ENCODE measurements at places on chromosomes 4 and X.

DNA sequence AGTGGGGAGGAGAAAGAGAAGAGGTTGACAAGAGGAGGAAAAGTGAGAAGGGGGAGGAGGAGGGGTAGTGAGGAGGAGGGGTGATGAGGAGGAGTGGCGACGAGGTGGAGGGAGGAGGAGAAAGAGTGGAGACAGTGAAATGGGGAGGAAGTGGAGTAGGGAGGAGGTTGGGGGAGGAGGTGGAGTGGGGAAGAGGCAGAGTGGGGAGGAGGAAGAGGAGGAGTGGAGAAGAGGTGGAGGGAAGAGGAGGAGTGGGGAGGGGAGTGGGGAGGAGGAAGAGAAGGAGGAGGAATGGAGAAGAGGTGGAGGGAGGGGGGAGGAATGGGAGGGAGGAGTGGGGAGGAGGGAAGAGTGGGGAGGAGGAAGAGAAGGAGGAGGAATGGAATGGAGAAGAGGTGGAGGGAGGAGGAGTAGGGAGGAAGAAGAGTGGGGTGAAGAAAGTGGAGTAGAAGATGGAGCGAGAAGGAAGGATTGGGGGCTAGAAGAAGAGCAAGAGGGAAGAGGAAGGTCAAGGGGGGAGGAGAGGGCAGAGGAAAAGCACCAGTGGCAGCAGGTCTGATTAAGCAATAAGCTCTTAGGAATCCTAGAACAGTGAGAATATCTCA is 50.0 kb upstream of the MTNR1A start:
- no peak for DNase-seq

DNA sequence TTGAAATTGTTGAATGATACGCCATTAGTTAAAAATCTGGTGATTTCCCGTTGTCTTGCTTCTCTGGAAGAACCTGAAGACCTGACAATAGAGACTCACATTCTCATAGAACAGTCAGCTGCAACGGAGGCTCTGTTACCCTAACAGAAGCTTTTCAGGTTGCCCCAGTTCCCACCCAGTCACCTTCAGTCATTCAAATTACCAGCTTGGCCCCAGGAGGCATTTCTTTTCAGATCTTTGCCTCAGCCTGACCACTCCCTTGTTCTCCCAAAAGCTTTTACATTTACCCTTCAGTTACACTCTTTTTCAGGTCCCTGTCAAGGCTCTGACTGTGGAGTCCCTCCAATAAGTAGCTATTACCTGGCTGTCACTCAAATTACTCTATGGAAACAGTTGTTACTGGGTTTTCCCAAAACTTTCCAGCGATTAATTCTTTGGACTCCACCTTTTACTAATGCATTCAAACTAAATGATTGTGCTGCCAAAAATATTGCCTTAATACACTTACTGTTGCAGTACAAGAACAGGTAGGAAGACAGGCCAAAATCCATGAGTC is 162.2 kb upstream of the FTHL17 start:
- no peak for DNase-seq

- DNase-seq, result no peak
Observed at GRCh38 chrX:123590842-123591486, 141.9 kb downstream of the THOC2 start.

DNA sequence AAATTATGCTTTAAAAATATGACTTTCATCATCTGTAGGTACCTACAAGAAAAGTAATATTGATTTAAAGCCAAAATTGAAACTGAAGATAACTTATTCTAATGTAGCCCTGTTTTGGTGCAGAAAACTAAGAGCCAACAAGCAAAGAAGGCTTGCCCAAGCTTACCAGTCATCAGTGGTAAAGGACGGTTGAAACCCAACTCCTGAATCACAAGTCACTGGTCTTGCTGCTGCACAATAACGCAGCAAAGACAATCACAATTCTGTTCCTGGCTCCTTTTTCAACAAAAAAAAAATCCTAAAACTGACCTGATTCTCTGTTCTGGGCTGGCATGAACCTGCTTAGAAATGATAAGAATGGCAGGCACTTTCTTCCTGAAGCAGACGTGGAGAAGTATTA is 34.5 kb downstream of the WDFY3 start:
- DNase-seq, result no peak

DNA sequence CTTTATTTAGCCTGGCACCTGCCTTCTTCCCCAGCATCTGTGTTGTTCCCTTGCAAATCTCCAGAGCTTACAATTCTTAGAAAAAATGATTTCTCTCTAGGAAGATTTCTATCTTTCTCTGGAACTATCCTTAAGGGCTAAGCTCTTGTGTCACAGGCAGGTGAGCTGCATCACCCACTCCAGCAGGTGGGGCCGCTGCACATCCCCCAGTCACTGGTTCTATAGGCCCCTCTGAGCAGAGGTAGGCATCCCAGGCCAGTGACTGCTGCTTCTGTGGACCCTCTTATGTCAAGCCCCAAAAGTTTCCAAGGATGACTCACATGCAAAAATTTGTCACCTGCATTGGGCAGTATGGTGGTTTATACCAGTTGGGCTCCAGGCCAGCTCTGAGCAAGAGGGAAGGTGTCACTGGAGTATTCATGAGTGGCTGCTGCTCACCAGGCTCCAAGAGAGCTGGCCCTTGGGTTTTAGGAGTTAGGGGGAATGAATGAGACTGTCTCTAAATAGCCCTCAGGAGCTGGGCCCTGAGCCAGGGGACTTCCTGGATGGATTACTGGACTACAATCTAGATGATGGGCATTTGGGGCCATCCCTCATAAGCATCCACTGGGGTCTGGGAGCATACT is 208.1 kb upstream of the EOLA2 start:
- DNase-seq, result no peak

GRCh38 chr4:17480955-17481354 is 30.9 kb downstream of the QDPR start:
- DNase-seq, result no peak

DNA sequence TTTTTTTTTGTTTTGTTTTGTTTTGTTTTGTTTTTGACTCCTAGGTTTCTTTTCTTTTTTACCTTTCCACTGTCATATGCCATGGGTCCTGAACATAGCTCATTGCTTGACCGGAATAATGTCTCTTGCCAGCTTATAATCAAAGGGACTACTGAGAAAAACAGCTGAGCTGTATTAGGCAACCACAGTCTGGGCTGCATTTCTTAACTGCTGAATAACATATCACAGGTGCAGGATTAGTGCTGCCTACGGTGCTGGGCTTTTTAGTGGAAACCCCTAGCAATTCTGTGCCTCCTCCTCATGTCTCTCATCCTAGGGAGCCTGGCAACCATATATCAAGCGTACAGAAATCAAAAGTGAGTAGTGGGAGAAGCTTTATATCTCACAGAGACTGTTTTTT is 333.5 kb downstream of the BMPR1B start:
- DNase-seq, result no peak

- no peak for DNase-seq
Observed at GRCh38 chr4:126097155-126097799, 782.5 kb downstream of the FAT4 start.

GRCh38 chrX:132501606-132502005 is 12.8 kb upstream of the MBNL3 start:
- no peak for DNase-seq

- no peak for DNase-seq
Observed at GRCh38 chr4:158801066-158801465, 32.2 kb downstream of the FNIP2 start.

GRCh38 chrX:38891641-38892413 is 90.6 kb downstream of the MID1IP1 start:
- no peak for DNase-seq

DNA sequence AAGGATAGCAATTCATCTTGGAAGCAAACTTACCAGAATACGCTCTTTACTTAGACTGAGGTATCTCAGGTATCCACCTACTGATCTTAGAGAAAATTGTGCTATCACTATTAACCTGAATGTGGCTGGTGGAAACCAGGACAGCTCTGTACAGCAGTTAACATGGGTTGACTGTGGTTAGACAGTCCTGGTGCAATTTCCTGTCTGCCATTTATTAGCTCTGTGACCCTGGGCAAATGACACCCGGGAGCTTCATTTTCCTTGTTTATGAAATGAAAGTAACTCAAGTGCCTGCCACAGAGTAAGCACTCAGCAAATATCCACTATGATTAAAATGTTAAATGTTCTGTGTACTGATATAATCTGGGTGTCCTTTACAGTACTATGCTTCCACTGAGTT is 60.0 kb downstream of the SMC1A start:
- no peak for DNase-seq

- DNase-seq, result no peak
Observed at GRCh38 chrX:150236327-150236726, 126.8 kb upstream of the MAMLD1 start.

DNA sequence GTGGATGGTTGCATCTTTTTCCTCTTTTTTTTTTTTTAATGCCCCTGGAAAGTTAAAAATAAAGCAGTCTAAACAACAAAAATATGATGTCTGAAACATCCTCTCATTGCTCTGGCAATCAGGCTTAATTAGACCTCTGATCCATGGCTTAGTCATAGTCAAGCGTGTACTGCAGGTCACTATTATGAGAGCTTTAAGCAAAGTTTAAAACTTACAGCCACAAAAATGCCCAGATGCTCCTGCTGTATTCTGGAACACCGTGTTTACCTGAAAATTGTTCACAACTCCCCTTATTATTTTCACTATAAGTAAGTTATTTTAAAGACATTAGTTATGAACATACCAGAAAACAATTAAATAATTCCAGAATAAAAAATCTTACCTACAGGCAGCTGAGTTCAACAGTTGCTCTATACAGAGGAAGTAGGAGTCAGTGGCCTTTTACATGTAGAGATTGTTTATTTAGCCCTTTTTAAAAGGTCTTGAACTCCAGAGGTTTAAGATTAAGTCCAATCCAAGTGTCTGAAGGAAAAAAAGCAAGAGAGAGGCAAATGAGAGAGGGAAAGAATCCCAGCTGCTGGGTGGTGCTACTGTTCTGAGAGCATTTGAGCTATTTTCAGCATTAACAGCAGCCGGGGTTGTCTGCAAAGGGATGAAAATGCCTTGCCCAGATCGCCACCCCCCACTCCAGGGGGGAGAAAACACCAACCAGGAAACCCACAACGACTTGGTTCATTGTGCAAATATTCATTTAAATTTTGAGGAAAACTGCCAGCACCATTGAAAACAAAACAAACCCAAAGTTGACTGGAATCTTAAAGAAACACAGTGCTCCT is 36.9 kb downstream of the SORBS2 start:
- no peak for DNase-seq

DNA sequence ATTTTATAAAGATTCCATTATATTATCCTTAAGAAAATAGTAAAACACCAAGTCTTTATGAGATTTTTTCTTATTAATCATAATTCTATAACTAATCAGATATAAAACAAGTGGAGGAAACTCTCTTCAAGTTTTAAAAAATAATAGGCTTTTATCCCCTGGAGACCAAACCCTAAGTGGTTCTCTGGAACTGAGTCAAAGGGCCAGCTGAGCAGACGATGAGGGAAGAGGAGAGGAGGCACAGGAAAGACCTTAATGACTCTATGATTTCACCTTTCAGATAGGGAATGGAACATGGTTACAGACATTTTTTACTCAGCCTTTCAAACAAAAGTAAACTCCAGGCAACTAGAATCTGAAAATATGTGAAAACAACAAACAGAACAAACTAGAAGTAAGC is 201.8 kb downstream of the SLC39A8 start:
- no peak for DNase-seq

- no peak for DNase-seq
Observed at GRCh38 chrX:25674776-25675175, 463.4 kb upstream of the MAGEB18 start.

- no peak for DNase-seq
Observed at GRCh38 chrX:94123062-94123461, 449.1 kb downstream of the FAM133A start.

GRCh38 chrX:45715748-45716147 is 515.1 kb upstream of the DIPK2B start:
- DNase-seq, result no peak

DNA sequence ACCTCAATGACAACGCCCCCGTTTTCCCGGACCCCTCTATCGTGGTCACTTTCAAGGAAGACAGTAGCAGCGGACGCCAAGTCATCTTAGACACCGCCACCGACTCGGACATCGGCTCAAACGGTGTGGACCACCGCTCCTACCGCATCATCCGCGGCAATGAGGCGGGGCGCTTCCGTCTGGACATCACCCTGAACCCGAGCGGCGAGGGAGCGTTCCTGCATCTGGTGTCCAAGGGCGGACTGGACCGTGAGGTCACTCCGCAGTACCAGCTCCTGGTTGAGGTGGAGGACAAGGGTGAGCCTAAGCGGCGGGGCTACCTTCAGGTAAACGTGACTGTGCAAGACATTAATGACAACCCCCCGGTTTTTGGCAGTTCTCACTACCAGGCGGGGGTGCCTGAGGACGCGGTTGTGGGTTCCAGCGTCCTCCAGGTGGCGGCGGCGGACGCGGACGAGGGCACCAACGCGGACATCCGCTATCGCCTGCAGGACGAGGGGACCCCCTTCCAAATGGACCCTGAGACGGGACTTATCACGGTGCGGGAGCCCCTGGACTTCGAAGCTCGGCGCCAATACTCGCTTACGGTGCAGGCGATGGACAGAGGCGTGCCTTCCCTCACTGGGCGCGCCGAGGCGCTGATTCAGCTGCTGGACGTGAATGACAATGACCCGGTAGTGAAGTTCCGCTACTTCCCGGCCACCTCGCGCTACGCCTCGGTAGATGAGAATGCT is 2.2 kb downstream of the FAT4 start:
- DNase-seq, result peak; percentile 56

DNA sequence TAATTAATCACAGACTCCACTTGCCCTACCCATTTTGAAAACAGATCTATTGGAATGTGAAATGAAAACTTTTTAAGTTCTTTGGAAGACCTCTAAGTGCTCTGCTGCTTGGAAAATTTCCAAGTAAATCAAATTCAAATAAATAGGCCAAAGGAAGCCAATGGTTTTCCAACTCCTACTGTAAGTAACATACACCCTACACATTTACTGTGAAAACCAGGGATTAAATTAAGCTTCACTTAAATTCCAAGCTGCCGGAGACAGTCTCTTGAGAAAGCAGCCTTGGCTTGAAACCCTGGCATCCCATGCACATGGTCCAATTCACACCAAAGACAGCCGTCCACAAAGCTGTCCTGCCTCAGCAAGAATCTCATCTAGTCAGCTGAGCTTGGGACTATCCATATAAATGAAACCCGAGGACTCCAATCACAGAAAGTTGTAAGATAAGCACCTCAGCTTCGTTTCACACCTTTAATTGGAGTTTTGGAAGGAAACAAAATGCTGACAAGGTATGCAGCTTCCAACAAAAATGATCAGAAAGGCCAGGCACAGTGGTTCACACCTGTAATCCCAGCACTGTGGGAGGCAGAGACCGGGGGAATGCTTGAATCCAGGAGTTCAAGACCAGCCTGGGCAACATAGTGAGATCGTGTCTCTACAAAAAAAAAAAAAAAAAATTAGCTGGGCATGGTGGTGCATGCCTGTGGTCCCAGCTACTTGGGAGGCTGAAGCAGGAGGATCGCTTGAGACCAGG is 88.6 kb downstream of the APBB2 start:
- DNase-seq, result no peak

- DNase-seq, result no peak
Observed at GRCh38 chrX:151702026-151702714, 6.9 kb downstream of the PRRG3 start.

- DNase-seq, result no peak
Observed at GRCh38 chrX:139823806-139824205, 109.0 kb downstream of the ATP11C start.

All from RWPE2 (cell line).